ENCODE measurements at places on chromosomes 2 and 18. TPM values are rescaled to one million over a fixed set of nuclear protein-coding genes. Genes with fewer than 3 reads are reported as not detected.

The KLHL14 gene
- polyA plus RNA-seq, result 2.9 TPM

The CHRND gene
- not detected for polyA plus RNA-seq

The RELCH gene
- 9.0 TPM for polyA plus RNA-seq

The CNRIP1 gene
- 16.2 TPM for polyA plus RNA-seq

The GNAL gene
- polyA plus RNA-seq, result 3.4 TPM

The FRZB gene
- 8.0 TPM for polyA plus RNA-seq

The CNTNAP5 gene
- not detected for polyA plus RNA-seq

The PPP3R1 gene
- polyA plus RNA-seq, result 27.5 TPM

The EGR4 gene
- polyA plus RNA-seq, result not detected

The DNAH6 gene
- not detected for polyA plus RNA-seq

The FZD7 gene
- polyA plus RNA-seq, result 0.23 TPM

The STPG4 gene
- not detected for polyA plus RNA-seq

The CFAP53 gene
- polyA plus RNA-seq, result not detected

The PIEZO2 gene
- 1.4 TPM for polyA plus RNA-seq

The DSG1 gene
- polyA plus RNA-seq, result not detected

The ABCB11 gene
- 0.93 TPM for polyA plus RNA-seq

The ARHGEF33 gene
- polyA plus RNA-seq, result not detected

The IL37 gene
- 1.3 TPM for polyA plus RNA-seq

The GALM gene
- polyA plus RNA-seq, result 41.4 TPM

The FBLN7 gene
- polyA plus RNA-seq, result 3.3 TPM

The MARCHF4 gene
- polyA plus RNA-seq, result not detected

Measured in sigmoid colon (tissue), 7 donors.